Fibroblast of villous mesenchyme (primary cell): ENCODE measurements at places on chromosomes 3 and 15. TPM values are rescaled to one million over a fixed set of nuclear protein-coding genes. Genes with fewer than 3 reads are reported as not detected.

GRCh38 chr3:44989636-44990373, 13.8 kb downstream of the EXOSC7 start:
- DNase-seq: no peak

- DNase-seq: no peak
These were observed 94.4 kb downstream of the DNASE1L3 start for GRCh38 chr3:58116161-58116955.

GRCh38 chr15:49926740-49927139, 192.3 kb downstream of the ATP8B4 start:
- DNase-seq: peak; percentile 53

GRCh38 chr3:121690777-121691405, 30.2 kb upstream of the HCLS1 start:
- DNase-seq: no peak

DNA sequence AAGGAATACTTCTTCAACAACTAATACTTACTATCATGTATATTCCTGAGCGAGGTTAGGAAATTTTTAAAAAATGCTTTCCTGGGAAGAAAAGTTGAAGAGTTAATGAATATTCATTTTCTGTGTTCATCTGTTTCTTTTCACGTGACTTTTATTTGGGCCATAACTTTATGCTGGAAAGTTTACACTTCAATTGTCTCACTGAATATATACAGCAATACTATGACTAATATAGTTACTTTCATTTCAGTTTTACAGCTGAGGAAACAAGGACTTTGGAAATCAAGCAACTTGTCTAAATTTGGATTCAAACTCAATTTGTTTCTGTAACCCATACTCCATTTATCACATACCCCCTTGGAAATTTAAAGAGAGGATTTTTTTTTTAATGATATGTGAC, 894.2 kb downstream of the ROBO1 start:
- DNase-seq: peak; percentile 22

GRCh38 chr3:189363590-189364255, 192.0 kb downstream of the TPRG1 start:
- no peak for DNase-seq

The CGNL1 gene
- 0.43 and 0.64 TPM in 2 replicates for total RNA-seq

The NRG4 gene
- under 0.01 TPM in 2 replicates for total RNA-seq

The CACNA2D3 gene
- 3.2 and 4.3 TPM in 2 replicates for total RNA-seq

The PLA2G4F gene
- not detected in 2 replicates for total RNA-seq

The EPM2AIP1 gene
- total RNA-seq: 22.5 and 24.2 TPM in 2 replicates
